NCI-H774 (cell line): ENCODE measurements at places on chromosomes 5 and 9.

- DNase-seq: no peak
Observed at GRCh38 chr5:14983666-14984441, 112.3 kb upstream of the ANKH start.

DNA sequence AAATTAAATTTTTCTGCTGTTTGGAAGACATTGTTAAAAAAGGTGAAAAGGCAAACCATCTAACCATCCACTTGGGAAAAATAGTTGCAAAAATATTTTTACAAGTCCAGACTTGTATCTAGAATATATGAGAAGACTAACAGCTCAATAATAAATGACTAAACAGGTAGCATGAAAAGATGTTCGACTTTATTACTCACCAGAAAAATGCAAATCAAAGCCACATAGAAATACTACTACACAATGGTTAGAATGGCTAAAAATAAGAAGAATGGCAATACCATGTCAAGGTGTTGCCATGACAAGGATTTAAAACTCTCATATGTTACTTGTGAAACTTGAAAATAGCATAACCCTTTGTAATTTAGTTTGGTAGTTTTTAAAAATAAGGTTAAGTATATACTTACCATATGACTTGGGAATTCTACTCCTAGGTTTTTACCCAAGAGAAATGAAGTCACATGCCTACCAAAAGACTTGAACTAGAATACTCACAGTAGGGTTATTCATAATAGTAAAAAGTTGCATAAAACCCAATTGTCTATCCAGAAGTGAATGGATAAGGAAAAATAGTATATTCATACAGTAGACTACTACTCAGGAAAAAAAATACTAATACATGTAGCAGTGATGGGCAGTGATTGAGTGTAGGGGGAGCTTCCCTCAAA is 93.8 kb downstream of the VPS13A start:
- DNase-seq: no peak

GRCh38 chr5:73136055-73136562 is 15.7 kb downstream of the TMEM171 start:
- DNase-seq: no peak

DNA sequence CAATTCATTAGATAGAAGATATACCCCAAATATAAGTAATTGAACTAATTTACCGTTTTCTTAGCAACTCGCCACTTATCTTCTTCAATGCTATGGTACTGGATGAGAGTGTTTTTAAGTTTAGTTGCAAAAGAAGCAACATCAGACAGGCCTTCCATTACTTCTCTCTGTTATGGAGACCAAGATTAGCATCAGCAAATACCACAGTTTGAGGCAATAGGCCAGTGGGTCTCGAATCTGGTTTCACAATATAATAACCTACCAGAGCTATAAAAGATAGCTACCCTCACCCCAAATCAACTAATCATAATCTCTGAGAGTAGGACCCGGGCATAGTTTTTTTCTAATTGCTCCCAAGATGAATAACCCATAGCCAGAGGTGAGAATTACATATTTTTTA is 5.1 kb downstream of the STARD4 start:
- DNase-seq: no peak

DNA sequence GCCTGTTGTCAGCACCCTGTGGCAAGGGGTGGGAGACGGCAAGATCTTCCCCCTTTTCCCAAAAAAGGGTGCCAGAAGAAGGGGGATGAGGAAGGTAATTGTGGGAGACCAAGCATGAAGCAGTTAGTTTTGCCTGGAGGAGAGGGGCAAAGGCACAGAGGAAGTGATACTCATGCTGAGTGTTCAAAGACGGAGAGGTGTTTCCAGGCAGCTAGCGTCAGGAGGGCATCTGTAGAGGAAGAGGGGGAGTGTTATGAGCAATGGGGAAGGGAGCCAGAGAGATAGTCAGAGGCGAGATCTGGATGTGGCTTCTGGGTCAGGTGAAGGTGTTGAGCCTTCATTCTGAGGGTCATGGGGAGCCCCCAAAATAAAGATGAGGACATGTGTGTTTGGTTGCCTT is 26.9 kb upstream of the ADAM19 start:
- DNase-seq: no peak

- no peak for DNase-seq
Observed at GRCh38 chr9:94859226-94859625, 132.7 kb downstream of the AOPEP start.

DNA sequence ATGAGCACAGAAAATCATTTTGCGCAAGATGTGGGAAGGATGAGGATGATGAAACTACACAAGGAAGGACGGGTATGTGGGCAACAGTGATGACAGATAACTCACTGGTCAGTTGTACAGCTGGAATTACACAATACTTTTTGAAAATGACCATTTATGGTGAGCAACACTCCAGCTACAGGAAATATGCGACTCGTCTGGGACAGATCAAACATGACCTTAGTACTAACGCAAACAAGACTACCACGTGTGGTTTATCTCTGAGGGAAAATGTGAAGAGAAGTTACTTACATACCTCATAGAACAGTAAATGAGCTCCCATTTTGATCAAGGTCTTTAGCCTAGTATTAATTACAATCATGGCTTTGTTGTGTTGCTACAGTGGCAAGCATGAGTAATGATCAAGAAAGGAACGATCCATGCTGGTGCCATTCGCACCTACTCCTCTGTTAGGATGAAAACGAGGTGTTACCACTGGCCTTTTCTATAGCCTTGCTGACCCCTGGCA is 456.9 kb downstream of the BNC2 start:
- no peak for DNase-seq

DNA sequence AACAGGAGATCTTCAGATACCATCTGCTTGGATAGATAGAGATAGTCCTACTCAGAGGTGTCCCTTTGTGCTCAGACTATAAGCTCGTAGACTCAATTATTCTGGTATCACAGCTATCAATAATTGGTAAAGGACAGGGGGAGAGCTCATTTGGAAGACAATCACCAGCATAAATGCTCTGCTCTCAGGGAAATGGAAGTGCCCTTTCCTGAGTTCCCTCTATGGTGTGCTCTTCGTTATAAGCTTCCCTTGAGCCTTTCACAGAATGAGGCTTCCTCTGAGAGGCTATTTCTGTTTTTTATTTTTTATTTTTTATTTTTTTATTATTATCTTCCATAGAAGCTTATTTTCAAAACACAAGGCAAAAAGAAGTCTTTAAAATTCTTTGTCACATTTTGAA is 1155.7 kb upstream of the DMAC1 start:
- no peak for DNase-seq

- no peak for DNase-seq
Observed at GRCh38 chr5:35781181-35781790, 75.4 kb upstream of the IL7R start.

DNA sequence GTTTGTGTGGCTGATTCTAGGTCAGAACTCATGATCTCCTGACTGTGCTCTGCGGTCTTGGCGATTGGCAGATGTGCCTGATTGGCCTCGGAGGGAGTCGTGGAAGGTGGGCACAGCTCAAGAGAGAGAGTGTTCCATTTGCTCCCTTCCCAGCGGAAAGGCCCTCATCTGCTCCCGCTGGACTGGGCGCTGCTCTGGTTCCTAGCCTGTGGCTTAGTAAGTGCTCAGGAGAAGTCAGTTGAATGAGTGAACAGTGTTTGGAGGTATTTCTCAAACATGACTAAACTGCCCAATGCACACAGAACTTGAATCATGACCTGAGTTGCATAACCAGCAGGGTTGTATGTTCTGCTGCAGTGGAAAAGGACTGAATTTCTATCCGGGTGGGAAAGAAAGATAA is 120.2 kb upstream of the PITX1 start:
- no peak for DNase-seq

DNA sequence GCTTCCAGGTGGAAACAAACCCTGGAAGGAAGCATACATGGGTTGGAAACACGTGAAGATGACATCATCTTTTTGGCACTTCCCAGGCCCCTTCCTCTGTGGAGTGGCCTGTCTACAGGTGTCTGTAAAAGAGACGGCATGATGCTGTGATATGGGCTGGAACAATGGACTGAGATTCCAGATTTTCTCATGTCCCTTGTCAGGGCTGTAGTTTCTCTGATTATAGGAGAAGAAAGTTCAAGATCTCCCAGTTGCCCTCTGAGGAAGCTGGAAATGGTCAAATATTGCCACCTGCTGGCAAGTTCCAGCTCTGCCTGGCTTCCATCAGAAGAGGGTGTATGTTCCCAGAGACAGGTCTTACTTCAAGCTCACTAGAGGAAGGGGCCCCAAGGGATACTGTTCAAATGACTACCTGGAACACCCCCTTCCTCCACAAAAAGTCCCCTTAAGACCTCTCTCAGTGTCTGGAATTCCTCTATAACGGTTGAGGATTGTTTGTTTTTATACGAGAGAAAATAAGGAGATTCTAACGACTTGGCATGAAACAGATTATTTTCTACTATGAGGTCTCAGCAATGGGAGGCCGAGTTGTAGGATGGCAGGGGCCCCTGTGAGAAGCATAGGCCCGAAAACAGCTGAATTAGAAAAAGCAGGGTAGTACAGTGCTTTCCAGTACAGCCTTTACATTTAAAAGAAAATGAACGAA is 7.3 kb upstream of the ANXA6 start:
- DNase-seq: peak; percentile 49

GRCh38 chr5:30050056-30050815 is 1143.2 kb upstream of the CDH6 start:
- no peak for DNase-seq

DNA sequence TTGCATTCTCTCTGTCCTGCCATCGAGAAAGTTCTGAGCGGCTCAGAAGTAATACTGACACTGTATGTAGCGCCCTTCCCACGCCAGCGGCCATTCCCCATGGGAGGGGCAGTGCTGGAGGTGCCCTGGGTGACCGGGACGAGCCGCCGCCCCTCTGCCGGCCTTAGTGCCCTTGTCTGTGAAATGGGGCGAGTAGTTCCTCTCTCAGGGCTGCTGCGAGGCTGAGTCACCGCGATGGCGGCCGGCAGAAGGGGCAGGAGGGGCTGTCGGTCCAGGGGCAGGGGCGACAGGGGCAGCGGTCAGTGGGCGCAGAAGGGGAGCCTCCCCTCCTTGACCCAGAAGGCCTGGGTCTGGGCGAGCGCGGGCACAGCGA is 148.9 kb downstream of the GAPVD1 start:
- DNase-seq: no peak

GRCh38 chr5:41851116-41851515 is 19.1 kb downstream of the OXCT1 start:
- DNase-seq: no peak

DNA sequence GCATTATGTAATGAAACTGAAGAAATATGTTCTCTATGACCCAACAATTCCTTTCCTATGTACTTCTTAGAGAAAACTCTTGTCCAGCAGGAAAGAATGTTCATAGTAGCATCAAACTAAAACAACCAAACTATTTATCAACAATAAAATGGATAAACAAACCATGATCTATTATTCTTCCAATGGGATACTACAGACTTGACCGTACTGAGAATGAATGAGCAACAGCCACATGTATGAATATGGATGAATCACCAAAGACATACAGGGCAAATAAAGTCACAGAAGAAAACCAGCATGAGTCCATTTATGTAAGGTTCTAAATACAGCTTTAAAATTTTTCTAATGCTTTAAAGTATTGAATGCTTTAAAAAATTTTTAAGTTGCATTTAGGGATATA is 73.6 kb upstream of the SUSD1 start:
- no peak for DNase-seq

- no peak for DNase-seq
Observed at GRCh38 chr9:126375386-126375785, 48.8 kb downstream of the MVB12B start.

DNA sequence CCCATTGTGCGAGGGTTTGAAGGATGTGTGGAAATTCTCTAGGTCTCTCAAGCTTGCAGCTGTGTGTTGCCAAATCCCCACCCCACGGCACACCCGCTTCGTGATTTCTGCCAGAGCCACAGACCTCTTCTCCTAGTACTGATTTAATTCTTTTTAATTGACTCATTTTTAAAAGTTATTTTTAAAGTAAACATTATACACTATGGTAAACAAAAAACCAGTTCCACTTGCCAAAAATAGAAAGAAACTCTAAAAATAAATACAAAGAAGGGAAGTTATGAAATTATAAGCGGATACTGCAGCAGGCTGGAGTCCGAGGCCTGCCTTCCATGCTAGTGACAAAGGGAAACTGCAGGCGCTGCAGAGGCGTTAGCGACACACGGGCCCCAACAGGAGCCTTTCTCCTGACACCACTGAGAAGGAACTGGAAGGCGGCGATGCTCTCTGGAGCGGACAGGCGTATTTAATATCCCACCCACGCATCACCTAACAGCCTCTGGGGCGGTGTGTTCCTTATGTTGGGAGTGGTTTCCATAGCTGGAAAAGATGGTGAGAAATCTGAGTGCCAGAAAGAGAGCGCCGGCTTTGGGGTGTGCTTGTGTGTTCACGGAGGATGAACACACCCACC is 122.5 kb downstream of the COL23A1 start:
- no peak for DNase-seq

DNA sequence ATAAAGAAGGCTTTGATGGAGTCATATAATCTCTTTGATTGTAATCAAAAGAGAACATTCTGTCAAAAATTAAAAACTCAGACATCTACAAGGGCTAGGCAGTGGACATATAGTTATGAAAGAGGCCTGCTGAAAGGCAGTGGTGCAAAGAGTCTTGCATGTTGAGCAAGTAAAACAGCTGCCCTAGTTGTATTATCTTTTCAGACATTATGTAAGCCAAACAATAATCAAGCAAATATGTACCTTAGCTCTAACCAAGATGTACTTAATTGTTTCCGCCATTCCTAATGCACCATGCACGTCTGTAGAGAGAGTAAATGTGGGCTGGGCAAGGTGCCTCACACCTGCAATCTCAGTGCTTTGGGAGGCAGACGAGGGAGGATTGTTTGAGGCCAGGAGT is 14.3 kb downstream of the GAPT start:
- DNase-seq: peak; percentile 78

DNA sequence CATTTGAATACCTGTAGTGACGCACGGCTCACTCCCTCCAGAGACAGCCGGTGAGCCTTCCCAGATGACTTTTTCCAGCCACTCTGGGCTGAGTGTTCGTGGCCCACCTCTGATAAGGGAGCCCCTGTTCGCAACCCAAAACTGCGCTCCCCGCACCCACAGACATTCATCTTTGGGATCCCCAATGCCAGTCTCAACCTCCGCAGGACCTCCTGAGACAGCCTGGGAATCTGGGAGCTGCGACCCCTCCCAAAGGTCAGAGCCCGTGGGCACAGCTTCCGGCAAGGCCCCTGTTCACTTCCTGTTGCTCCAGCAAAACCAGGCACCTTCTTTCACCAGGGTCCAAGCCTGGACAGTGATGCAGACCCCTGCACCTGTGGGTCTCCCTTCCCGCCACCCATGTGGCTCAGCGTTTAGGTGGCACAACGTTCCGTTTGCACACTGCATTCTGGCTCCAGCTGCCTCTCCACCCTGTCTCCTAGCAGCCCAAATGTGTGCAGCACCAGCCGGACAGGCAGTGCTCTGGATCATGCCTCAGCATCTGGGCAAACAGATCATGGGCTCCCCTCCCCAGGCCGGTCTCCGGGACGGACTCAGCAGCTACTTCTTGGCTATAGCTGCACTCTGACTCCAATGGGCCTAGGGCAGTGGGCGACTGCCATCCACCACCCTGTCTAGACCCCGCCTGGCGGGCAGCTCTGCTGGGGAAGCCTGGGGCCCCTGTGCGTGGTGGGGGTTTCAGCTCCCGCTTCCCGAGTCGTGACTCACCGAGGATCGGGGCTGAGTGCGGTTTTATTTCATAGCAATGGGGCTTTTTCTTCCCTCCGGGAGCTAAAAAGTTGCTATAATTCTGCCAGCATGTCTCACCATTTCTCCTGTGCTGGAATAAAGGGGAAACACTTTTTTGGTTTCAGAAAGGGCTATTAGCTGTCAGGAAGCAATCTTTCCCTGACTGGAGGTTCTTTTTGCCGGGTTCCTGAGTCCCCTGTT is 156.0 kb downstream of the OLFM1 start:
- DNase-seq: no peak

GRCh38 chr5:143673676-143674468 is 138.1 kb upstream of the HMHB1 start:
- peak; percentile 43 for DNase-seq
